Stimulated activated naive B cell treated with anti-CD40 and anti-IgM and Interleukin-4, amounts not matched to agents 10 μg/mL and 1 μg/mL and 100 μg/mL, for 72 hours (primary cell): ENCODE measurements at places on chromosomes 6 and 20.

DNA sequence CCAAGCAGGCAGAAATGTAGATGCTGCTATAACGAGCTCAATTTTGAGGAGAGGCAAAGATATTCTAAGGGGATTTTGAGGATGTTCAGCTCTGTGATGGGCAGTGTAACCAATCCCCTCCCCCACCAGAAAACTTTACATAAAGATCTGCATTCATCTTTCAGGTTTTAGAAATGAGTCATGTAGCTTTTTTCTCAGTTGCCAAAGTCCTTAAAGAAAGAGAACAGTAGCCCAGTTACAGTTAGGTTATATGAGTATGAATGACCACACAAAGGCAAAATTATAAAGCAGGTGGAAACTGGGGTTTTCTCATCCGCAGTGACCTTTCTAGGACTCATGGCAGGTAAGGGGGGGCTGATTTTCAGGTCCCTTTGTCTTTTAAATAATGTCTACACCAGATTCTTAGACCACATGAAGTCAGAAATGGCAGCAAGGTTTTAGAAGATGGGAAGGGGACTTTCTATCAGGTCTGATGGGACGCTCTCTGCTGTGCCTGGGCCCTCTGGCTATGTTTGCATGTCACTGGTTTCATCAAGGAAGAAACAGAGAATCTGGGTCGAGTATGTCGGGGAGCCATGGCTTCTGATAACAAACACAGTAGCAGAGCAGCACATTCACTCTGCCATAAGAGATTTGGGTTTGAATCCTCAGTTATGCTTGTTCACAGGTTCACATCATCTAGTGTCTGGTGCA is 94.7 kb downstream of the CLIC5 start:
- no peaks in the 10 kb centered on the region for H3K27me3 ChIP-seq
- no peak overlapping the region for H3K4me3 ChIP-seq
- peak; percentile 20 for DNase-seq
- H3K4me1 ChIP-seq = peaks cover 16% of the 10 kb centered on the region
- H3K36me3 ChIP-seq = no peaks in the 10 kb centered on the region

- H3K27ac ChIP-seq = peak overlapping the region; percentile 42
- H3K4me3 ChIP-seq = no peak overlapping the region
- DNase-seq = no peak
- H3K4me1 ChIP-seq = peaks cover 4% of the 10 kb centered on the region
- H3K36me3 ChIP-seq = peaks cover 36% of the 10 kb centered on the region
Observed at GRCh38 chr6:158441716-158442215, 118.1 kb upstream of the TMEM181 start.

DNA sequence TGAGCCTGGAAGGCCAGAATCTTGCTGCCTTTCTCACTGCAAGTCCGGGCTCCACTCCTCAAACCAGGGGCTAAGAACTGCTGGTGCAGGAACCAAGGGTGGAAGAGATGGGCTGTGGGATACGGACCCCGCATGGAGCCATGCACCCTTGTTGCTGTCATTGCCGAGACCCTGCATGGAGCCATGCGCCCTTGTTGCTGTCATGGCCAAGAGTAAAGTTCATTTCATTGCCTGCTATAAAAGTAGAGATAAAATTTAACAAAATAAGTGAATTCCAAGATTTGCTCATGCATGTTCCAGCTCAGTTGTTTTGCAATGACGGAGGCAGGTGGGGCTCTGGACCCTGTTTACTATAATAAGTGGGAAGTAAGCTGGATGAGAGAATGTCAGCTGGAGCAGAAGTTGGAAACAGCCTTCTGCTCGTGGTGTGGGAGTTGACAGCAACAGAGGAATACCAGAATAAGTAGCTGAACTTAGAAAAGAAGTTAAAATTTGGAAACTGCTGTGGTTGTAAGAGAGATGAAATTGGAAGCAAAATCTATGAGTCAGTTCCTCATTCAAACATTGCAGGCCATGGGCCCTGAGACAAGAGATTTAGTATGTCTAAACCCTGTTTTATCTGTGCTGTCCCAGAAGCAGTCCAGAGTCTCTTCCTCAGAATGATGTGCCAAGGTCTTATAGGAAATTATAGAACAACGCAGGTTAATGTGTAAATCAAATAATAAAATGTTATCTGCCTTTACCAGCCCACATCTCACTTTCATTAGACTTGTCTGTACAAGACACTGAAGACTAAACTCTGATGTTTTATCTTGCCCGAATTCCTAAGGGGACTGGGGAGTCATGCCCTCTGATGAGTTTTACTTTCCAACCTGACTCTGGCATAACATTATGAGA is 15.8 kb upstream of the THBS2 start:
- no peak overlapping the region for H3K4me3 ChIP-seq
- H3K4me1 ChIP-seq = no peaks in the 10 kb centered on the region
- no peak for DNase-seq
- peaks cover 8% of the 10 kb centered on the region for H3K27me3 ChIP-seq

GRCh38 chr20:37786043-37786442 is 92.2 kb downstream of the CTNNBL1 start:
- peaks cover 72% of the 10 kb centered on the region for H3K4me1 ChIP-seq
- H3K27me3 ChIP-seq = no peaks in the 10 kb centered on the region
- H3K4me3 ChIP-seq = no peak overlapping the region
- peaks cover 61% of the 10 kb centered on the region for H3K36me3 ChIP-seq

- no peaks in the 10 kb centered on the region for H3K27me3 ChIP-seq
- H3K27ac ChIP-seq = no peak overlapping the region
- H3K36me3 ChIP-seq = peaks cover 13% of the 10 kb centered on the region
Observed at GRCh38 chr6:18414116-18414515, 27.0 kb downstream of the RNF144B start.

- H3K4me1 ChIP-seq = peaks cover 3% of the 10 kb centered on the region
- H3K36me3 ChIP-seq = no peaks in the 10 kb centered on the region
- H3K4me3 ChIP-seq = no peak overlapping the region
- no peak overlapping the region for H3K27ac ChIP-seq
- DNase-seq = no peak
Observed at GRCh38 chr6:15001326-15001910, 244.5 kb upstream of the JARID2 start.

DNA sequence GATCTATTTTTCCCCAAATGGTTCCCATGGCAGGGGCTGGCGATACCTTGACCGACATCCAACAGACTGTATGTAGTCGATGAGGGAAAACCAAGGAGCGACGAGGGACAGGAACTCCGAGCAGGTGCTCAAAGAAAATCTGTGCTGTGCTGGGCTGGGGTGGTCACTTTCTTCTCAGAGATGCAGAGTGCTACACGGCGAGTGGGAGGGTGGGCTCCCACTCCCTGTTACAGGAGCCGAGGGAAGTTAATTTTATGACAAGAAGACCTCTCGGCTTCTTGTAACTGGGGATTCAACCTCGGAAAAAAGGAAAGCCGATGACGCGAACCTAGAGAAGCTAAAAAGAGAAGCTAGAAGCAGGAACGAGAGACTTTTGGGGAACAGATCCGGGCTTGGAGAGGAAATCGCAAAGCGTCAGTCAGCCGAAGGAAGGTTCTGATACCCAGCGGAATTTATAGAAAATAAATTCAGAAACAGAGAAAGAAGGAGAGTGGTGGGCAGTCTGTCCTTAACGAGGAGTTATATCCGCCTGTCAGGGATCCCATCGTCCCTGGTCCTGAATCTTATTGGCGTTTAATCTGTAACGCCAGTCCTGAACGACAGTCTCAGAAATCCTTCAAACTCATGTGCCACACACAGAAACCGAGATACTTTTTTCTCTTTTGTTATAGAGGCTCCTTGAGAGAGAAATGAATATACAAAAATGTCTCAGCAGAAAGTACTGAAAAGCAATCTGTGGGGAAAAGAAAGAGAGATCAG is 84.6 kb upstream of the ZNF322 start:
- no peaks in the 10 kb centered on the region for H3K36me3 ChIP-seq
- H3K4me1 ChIP-seq = no peaks in the 10 kb centered on the region
- no peak overlapping the region for H3K4me3 ChIP-seq
- H3K27me3 ChIP-seq = peaks cover 46% of the 10 kb centered on the region

DNA sequence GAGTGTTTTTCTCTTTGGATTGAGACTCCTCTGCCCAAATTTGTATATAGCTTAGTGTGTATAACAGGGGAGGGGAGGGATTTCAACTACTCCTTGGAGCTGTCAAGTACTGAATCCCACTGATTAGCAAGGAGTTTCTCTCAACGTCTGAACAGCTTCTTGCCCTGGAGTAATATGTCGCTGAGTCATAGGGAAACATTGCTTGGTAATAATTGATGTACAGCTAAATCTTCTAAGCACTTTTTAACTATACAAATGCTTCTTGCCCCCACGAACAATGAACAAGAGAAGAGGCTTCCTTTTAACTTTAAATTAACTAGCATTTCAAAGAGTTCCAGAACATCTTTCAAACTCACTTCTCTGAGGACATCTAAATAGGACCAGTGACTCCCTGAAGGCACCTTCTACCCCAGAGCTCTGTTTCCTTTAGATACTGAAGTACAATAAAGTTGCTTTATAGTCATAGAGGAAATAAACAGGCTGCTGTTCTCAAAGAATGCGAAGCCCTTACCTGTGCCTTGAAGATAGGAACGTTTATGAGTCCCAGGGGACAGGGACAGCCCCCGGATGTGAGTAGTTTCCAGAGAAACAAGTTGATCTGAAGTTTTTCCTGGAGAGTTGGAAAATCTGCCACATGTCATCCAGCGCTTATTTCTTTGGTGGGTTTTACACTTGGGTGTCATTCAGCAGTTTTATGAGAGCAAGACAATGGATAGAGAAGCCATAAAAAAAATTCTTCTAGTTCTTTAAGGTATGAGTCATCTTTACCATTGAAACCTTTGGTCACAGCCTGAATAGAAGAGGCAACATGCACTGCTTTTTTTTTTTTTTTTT is 462.5 kb upstream of the BTBD3 start:
- H3K4me1 ChIP-seq = no peaks in the 10 kb centered on the region
- H3K4me3 ChIP-seq = no peak overlapping the region
- DNase-seq = no peak
- no peaks in the 10 kb centered on the region for H3K36me3 ChIP-seq

DNA sequence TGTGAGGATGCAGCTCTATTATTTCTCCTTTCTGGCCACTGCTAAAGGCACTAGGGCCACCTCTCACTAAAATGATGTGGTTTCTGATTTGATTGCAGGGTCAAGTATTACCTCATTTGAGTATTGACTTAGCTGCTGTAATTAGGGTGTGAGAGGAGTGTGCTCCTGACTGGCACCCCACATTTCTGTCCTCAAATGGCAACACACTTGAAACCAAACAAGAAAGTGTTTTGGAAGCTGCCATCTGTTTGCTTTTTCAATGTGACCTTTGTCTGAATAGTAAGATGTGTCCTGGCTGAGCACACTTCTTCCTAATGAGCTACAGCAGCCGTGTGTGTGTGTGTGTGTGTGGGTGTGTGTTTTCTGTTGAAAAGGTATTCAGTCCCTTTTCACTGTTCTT is 62.8 kb upstream of the SCP2D1 start:
- H3K4me1 ChIP-seq = peaks cover 34% of the 10 kb centered on the region
- peak overlapping the region; percentile 86 for H3K27ac ChIP-seq
- H3K36me3 ChIP-seq = peaks cover 21% of the 10 kb centered on the region
- H3K27me3 ChIP-seq = no peaks in the 10 kb centered on the region
- peak; percentile 29 for DNase-seq

- H3K4me3 ChIP-seq = no peak overlapping the region
- no peaks in the 10 kb centered on the region for H3K36me3 ChIP-seq
- H3K27me3 ChIP-seq = peaks cover 25% of the 10 kb centered on the region
- no peak for DNase-seq
- H3K4me1 ChIP-seq = no peaks in the 10 kb centered on the region
Observed at GRCh38 chr6:165968408-165968807, 199.2 kb downstream of the TBXT start.
